Left cardiac atrium (tissue), 4 donors: ENCODE measurements at places on chromosomes 3 and 15. TPM values are rescaled to one million over a fixed set of nuclear protein-coding genes. Genes with fewer than 3 reads are reported as not detected.

Gene ZPLD1
- total RNA-seq = 0.34 TPM

Gene A4GNT
- total RNA-seq = not detected

Gene NLGN1
- total RNA-seq = 2.5 TPM

Gene SPTBN5
- total RNA-seq = 2.5 TPM

Gene CYP1A1
- 0.16 TPM for total RNA-seq

- no peak for DNase-seq
These were observed 245.3 kb upstream of the RARB start for GRCh38 chr3:25182794-25183193.

GRCh38 chr3:107650788-107651187, 128.0 kb downstream of the BBX start:
- no peak for DNase-seq

GRCh38 chr3:66039590-66039887, 821 bp upstream of the MAGI1 start:
- peak; percentile 77 for DNase-seq

GRCh38 chr15:34890424-34890823, 79.1 kb downstream of the AQR start:
- DNase-seq = no peak

- DNase-seq = no peak
These were observed 41.8 kb downstream of the NCEH1 start for GRCh38 chr3:172669021-172669420.

GRCh38 chr3:52798978-52799476, 4.4 kb downstream of the ITIH3 start:
- DNase-seq = no peak

DNA sequence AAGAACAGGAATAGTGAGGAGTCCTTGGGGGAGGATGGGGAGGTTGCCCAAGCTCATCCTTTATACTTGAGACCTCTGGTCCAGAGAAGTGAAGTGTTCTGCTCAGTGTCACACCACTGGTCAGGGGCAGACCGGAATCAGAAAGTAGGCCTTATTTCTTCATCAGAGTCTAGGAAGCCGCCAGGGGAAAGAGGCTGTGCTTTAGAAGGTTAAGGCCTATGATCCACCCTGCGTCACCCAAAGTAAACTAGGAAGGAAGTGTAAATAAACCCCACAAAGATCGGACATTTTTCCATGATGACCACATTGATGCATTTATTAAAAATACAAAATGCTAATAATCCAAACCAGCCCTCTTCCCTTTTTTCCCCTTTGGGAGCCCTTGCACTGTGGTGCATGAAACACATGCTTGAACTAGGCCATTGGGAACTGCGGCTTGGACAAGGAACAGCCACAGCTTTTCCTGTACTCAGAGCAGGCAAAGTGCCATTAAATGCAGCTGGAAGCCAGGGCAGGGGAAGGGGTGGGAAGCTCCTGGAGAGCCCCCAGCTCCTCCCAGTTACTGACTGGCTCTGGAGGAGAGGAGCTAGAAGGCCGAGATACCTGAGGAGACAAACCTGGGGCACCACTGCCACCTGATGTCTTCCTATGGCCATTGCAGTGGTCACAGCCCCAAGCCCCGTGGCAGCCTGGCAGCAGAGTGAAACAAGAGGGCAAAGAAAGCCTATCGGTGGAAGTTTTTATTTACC, 37.0 kb downstream of the CDC25A start:
- peak; percentile 80 for DNase-seq

GRCh38 chr3:175082631-175083030, 223.5 kb downstream of the NAALADL2 start:
- no peak for DNase-seq

- no peak for DNase-seq
These were observed 84.9 kb upstream of the ACP3 start for GRCh38 chr3:132232231-132232792.

DNA sequence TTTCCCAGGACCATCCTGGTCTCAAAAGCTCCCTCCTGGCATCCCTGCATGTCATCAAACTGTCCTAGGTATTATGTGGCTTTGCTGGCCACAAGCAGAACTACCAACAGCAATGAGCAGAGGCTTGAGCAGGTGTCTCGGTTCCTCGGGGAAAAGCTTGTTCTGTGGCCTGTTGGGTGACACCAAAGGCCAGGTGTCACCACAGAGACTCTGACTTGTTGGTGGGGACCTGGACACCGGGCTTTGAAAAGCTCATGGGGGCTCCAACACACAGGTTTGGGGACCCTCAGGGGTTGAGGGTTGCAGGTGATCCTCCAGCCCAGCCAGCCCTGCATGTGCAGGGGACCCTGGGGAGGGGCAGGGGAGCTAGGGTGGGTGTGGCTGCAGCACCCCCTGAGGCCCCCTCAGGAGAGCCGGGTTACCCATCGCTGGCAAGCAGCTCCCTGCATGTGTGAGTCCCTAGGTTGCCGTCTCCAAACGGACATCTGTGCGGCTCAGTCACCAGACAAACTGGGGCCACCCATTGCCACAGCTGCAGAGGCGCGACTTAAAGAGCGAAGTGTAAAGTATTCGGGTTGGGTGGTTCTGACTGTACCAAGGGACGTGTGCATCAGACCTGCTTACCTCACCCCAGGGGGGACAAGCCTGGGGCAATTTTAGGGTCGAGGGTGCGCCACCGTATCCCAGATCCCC, 140.1 kb downstream of the CHSY1 start:
- no peak for DNase-seq
